NAMALWA (cell line): ENCODE measurements at places on chromosomes 5 and 9.

- DNase-seq = peak; percentile 89
Observed at GRCh38 chr9:37324691-37325490, 97.6 kb upstream of the GRHPR start.

GRCh38 chr9:73853549-73853948 is 643.6 kb upstream of the RORB start:
- no peak for DNase-seq

- DNase-seq = no peak
Observed at GRCh38 chr5:67154556-67155206, 41.9 kb downstream of the CD180 start.

DNA sequence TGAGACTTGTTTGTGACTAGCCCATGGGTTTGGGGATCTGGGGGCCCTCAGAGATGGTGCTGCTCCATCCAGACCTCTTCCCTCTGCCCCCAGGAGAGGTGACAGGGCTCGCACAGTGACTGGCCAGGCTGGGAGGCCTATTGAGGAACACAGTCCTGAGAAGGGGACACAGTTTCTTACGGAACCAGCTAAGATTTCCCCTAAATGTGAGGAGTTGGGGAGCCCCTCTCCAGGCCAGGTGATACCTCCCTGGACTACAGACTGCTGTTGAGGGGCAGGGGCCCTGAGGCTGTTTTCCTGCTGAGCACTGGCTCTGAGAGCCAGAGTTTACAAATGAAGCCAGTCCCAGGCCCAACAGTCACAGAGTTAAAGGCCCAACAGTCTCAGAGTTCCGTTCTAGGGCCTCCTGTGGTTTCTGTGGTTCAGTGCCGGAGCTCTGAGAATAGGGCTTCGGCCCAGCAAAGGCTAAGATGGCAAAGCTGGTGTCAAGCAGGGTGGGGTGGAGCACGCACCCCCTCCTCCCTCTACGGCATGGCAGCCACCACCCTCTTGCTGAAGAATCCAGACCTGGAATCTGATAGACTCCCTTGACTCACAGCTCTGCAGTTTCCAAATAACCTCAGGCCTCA is 1.1 kb upstream of the SEMA4D start:
- DNase-seq = peak; percentile 59

- DNase-seq = peak; percentile 93
Observed at GRCh38 chr5:139746691-139747582, 48.7 kb upstream of the PSD2 start.

GRCh38 chr5:151058891-151059489 is 21.8 kb downstream of the TNIP1 start:
- peak; percentile 28 for DNase-seq

DNA sequence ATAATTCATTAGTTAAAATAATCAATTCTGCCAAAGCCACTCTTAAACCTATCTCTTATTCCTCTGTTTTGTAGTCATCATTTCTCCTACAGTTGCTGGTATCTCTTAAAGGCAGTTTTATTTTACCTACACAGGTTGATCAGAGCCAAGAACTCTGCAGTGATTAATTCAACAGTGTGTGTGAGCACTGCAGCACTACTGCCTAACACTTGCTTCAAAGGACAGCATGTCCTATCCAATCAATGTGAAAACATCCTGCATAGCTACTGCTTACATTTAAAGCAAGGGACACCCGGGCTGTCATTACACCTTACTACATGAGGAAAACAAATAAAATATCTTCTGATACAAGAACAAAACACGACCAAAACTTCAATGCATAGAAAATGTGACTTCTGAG is 45.1 kb upstream of the HK3 start:
- no peak for DNase-seq

DNA sequence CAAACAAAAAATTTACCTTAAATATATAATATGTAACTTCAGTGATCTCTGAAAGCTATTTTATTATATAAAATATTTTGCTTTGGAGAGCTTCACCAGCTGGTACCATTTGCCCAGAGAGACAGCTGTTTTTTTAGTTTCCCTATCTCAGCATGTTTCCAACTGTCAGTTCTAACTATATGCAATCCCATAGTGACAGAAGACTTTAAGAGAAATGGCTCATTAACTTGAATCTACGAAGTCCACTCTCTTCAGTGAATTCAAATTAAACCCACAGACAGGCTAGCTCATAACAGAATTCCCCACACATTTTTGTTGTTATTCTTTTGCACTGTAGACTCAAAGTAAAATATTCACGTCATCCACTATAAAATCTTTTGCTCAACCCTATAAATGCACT is 251.8 kb upstream of the POU5F2 start:
- DNase-seq = no peak

- DNase-seq = no peak
Observed at GRCh38 chr5:106543330-106543729, 1127.4 kb downstream of the EFNA5 start.

DNA sequence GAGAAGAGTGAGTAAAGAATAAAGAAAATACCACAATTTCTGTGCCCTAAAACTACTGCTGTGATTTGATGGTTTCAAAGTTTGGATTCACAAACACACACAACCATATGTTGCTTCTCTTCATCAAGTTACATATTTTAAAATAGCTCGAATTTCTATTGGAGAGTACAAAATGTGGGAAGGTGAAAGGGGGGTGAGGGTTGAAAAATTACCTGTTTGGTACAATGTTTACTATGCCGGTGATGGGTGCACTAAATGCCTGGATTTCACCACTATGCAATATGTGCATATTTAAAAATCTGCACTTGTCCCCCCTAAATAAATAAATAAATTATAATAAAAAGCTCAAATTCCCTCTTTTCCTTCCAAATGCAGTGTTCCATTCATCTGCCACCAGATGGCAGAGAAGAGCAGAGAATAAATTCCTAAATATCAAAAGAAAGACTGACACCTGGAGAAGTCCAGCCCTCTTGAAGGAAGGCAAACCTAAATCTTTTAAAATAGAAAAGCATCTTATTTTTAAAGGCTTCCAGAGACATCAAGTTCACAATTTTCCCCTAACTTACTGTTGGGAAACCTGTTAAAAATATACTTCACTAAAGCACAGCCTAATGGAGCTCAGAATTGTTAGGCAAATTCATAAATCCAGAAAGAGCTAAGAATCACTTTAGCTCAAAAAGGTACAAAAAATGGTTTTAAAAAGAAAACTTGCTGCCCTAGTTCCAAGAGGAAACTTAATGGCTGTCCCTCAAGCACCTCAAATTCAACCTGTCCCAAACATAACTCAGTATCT is 24.8 kb upstream of the HNRNPA0 start:
- peak; percentile 70 for DNase-seq

DNA sequence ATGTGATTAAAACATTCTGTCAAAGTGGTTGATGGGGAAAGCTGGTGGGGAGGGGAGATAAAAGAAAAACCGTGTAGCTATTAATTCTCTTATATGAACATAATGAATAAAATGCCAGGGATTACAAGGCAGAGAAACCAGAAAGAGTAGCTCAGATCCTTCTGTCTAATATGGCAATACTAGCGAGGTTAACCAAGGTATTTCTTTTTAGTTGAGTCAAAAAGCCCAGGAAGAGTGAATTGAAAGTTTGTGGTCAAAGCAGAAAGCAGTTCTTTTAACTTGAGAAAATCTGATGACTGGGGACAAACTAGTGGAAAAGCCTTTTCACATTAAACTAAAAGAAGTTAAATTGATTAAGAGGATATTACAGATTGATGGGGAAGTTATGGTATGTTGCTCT is 76.0 kb downstream of the ERBIN start:
- DNase-seq = no peak

- no peak for DNase-seq
Observed at GRCh38 chr5:105677291-105677690, 1993.4 kb downstream of the EFNA5 start.

DNA sequence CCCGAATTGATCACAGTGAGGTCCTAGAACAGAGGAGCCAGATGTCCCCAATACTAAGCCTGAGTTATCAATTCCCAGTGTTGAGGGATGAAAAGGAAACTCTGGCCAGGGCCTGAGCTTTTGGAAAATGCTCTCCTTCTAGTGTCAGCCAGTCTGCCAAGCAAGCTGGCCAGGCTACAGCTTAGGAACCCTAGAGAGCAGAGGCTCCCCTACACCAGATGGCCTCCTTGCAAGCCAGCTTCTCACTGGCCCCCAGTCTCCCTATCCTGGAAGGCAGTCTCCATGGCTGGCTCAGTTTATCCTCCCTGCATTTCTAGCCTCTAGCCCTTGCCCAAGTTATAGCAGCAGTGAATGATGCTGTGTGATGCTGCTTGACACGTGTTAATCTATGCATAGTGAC is 204.7 kb upstream of the WWC1 start:
- DNase-seq = no peak

DNA sequence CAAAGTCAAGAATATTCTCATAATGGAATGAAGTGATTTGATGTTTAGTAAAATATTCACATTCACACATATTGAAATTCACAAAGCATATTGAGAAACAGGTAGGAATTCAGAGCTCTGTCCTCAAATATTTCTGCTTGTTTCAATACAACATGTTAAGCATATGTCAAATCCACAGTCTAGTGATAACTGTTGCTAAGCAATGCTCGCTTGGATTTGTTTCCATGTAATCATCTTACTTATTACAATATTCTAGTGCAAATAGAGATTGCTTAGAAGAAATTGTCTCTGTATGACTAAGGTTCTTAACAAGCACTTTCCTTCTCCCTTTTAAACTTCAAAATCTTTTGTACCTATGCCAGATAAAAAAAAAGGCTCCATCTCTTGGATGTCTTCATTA is 995.7 kb downstream of the CDH18 start:
- DNase-seq = no peak

DNA sequence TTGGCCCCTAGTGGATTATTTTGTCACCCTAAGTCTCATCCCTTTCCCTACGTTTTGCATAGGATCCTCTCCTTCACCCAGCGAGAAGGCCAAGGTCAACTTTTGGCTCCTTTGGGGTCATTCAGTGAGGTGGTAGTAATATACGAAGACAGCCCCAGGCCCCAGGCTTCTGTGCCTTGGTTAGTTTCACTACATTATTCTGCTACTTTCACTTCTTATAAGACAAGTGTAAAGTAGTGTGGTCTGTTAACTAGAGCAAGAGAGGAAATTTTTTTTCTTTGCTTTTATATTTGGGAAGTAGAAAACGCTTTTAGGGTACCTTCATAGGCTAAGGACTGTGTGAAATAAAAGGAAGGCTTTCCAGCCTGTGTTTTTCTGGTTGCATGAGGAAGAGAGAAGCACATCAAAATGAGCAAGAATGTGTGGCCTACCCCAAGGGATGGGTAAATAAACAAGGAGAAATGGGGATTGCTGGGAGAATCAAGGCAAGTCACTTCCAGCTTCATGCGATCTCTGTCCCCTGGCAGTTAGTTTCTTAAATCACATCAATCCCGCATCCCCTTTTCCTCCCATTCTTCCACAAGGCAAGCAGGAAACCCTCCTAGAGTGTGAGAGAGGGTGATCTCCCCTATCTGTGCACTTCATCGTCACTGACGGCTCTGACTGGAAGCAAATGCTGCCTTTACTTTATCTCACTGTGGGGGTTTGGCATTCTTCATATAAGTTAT is 677.0 kb upstream of the WWC1 start:
- DNase-seq = no peak

GRCh38 chr5:105684799-105685198 is 1985.9 kb downstream of the EFNA5 start:
- DNase-seq = no peak

GRCh38 chr5:33832404-33833236 is 59.2 kb downstream of the ADAMTS12 start:
- no peak for DNase-seq

DNA sequence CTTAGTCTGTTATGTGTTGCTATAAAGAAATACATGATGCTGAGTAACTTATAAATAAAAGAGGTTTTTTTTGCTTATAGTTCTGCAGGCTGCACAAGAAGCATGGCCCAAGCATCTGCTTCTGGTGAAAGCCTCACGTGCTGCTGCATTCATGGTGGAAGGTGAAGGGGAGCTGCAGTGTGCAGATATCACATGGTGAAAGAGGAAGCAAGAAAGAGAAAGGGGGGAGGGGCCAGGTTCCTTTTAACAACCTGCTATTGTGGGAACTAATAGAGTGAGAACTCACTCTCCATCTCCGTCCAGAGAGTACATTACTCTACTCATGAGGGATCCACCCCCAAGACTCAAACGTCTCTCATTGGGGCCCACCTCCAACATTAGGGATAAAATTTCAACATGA is 12.5 kb upstream of the PARP8 start:
- DNase-seq = peak; percentile 76

GRCh38 chr5:172544371-172545095 is 90.2 kb upstream of the SH3PXD2B start:
- no peak for DNase-seq

- no peak for DNase-seq
Observed at GRCh38 chr5:151923866-151924476, 680 bp downstream of the GLRA1 start.

DNA sequence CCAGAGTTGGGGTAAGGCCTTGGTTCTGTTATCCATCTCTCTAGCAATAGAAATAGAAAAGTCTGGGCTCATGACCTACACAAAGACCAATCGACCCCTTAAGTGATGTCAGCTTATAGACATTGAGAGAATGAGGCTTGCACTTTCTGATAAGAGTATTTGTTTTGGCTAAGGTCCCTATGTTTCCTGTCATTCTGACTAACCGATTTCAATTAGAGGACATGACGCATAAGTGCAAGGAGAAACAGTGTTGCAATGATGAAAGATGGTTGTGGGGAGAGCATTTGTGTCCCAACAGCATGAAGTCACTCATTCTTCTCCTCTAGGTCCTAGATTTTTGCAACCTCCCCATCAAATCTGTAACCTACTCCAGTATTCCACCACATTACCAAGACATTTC is 255.1 kb downstream of the MAT2B start:
- DNase-seq = no peak

- DNase-seq = peak; percentile 1
Observed at GRCh38 chr5:61981886-61982285, 324.1 kb upstream of the KIF2A start.

DNA sequence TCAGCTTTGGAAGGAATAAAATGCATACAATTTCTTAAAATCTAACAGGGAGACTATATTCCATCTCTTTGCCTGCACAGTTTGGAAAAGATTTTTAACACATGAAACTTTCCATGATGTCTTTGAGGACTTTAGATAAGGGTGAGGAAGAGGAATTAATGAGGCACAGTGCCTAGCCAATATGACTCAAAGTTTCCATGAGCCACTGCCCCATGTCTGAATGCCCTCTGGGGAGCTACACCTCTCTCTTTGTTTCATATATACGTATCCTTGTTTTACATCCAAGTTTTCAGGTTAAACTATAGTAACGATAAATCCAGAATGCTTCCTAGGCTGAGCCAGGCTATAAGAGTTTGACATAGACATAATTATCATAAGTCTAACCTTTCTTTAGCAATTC is 349.3 kb upstream of the TLE4 start:
- no peak for DNase-seq

GRCh38 chr5:140628711-140629110 is 4.3 kb downstream of the CD14 start:
- DNase-seq = no peak
